ENCODE measurements at places on chromosomes 11 and 22. TPM values are rescaled to one million over a fixed set of nuclear protein-coding genes. Genes with fewer than 3 reads are reported as not detected.

The INPPL1 gene
- 152 TPM for total RNA-seq

The RAG1 gene
- total RNA-seq: 0.73 TPM

The KRTAP5-7 gene
- not detected for total RNA-seq

The OR6A2 gene
- total RNA-seq: not detected

The SCO2 gene
- not detected for total RNA-seq

The SLC22A8 gene
- total RNA-seq: not detected

The TUBA8 gene
- total RNA-seq: 1.9 TPM

The MMP1 gene
- total RNA-seq: not detected

The MN1 gene
- total RNA-seq: 0.35 TPM

The AQP11 gene
- 0.67 TPM for total RNA-seq

The KCNK4 gene
- total RNA-seq: not detected

The TRIM6 gene
- total RNA-seq: not detected

The THAP7 gene
- 65.0 TPM for total RNA-seq

The NRGN gene
- total RNA-seq: 0.67 TPM

The TNNI2 gene
- total RNA-seq: not detected

The CNGA4 gene
- total RNA-seq: 0.61 TPM

The PIH1D2 gene
- total RNA-seq: not detected

The WT1 gene
- total RNA-seq: not detected

The MYBPC3 gene
- total RNA-seq: not detected

The ISX gene
- not detected for total RNA-seq

The MTMR3 gene
- 65.3 TPM for total RNA-seq

The VSIG10L2 gene
- total RNA-seq: not detected

The NF2 gene
- 28.3 TPM for total RNA-seq

The TREH gene
- total RNA-seq: not detected

The MS4A14 gene
- not detected for total RNA-seq

The OVCH2 gene
- not detected for total RNA-seq

The CRACR2B gene
- total RNA-seq: 0.55 TPM

The FOSL1 gene
- total RNA-seq: 0.79 TPM

The TTC36 gene
- total RNA-seq: 1.2 TPM
